SK-N-MC (cell line): ENCODE measurements at places on chromosomes 16 and 17.

- DNase-seq = no peak
Observed at GRCh38 chr16:54696522-54696921, 234.1 kb upstream of the IRX5 start.

DNA sequence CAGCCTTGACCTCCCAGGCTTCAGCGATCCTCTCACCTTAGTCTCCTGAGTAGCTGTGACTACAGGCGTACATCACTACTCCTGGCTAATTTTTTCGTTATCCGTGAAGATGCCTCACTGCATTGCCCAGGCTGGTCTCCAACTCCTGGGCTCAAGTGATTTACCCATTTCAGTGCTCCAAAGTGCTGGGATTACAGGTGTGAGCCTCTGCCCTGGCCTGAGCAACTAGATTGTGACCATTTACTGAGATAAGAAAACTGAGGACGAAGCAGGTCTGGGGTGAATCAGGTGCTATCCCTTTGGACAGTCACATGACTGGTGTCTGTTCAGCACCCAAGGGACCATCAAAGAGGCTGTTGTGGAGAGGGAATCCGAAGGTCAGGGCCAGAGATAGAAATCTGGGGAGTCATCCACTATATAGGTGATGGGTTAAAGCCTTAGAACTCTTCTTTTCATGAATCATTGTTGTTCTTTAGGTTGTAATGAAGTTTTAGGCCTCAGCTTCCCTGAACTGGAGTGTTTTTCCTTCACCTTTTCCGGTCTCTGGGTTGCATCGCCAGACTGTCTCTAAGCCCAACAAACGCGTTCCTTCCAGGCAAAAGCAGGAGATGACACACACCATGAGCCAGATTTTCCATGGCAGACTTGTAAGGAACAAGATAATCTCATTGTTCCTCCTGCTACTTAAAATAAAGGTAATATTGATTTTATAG lies 62.5 kb downstream of the FTO start:
- DNase-seq = no peak

GRCh38 chr17:17354560-17355349 lies 51.6 kb downstream of the NT5M start:
- DNase-seq = no peak

DNA sequence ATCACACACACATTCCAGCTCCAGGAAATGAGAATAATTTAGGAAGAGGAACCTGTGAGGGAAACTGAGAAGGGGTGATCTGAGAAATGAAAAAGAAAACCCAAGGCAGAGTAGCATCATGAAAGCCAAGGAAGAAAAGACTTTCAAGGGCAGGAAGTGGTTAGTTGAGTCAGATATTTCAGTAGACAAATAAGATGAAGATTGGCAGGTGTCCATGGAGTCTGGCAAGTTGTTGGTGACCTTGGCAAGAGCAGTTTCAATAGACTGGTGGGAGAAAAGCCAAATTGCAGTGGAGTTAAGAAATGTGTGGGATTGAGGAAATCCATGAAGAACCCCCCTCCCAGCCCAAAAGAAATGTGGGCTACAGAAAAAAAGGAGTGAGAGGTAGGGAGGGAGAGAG lies 10.7 kb downstream of the GNAO1 start:
- no peak for DNase-seq

DNA sequence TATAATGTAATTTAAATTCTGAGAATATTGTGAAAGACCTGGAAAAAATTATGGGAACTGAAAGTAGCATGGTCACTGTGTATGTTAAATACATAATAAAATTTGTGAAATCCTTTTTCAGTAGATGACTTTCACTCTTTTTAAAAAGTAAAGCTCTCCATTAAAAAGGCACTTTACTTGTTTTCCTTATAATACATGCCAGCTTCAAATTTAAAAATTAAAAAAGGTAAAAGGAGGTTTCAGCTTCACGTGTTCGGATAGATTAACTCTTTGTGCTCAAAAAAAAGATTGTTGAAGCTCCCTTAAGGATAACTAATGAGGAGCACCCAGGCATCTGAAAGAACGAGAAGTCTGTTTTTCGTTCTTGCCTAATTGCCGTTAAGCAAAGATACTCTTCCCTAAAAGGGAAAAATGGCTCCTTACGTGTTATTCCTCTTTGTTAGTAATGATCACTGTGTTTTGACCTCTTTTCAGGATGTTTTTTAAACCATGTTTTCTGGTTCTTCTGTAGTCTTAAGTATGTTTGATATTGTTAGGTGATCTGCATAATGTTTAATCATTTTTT lies 87.8 kb downstream of the TUBD1 start:
- DNase-seq = no peak

DNA sequence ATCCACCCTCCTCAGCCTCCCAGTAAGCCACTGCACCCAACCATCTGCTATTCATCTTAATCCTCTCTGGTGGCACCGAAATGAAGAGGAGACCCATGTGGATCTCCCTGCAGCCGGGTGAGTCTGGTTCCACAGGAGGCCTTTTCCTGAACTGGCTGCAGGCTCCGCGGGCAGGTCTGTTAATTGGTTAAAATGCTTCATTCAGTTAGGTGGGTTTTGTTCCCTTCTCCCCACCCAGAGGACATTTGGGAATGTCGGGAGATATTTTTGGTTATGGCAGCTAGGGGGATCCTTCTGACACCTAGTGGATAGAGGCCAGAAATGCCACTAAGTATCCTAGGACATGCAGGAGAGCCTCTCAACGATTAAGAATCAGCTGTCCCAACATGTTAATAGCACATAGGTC lies 16.7 kb downstream of the C16orf54 start:
- DNase-seq = peak; percentile 30

DNA sequence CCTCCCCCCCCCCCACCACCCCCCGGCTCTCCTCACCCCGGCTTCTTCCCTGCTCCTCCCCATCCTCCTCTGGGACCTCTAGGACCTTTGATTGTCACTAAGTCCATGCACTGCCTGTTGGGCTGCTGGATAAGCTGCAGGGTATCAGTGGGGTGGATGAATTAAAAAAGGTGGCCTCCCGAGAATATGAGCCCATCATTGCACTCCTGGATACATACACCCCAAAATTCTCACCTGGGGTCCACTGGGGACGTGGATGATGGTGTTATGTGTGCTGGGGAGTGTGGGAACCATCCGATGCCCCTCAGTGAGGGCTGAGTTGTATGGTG lies 88.8 kb downstream of the IRF8 start:
- no peak for DNase-seq

GRCh38 chr16:3281222-3281820 lies 2.0 kb upstream of the ZNF263 start:
- no peak for DNase-seq

DNA sequence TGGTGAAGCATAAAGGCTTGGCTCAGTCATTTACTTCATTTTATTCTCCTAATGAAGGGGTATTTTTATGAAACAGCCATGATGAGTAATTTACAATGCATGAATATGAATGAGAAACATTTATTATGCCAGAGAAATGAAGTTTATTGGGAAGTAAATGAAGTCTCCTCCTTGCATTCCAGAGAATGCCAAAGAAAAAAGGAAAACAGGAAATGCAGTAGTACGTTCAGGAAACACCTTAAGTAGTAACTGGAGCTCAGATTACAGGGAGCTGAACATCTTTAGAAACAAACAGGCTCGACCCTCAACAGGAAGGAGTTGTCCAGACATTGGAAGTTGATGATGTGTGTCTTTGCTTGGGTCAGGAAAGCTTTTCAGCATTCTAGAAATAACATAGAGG lies 4.6 kb downstream of the KRT34 start:
- DNase-seq = peak; percentile 63

DNA sequence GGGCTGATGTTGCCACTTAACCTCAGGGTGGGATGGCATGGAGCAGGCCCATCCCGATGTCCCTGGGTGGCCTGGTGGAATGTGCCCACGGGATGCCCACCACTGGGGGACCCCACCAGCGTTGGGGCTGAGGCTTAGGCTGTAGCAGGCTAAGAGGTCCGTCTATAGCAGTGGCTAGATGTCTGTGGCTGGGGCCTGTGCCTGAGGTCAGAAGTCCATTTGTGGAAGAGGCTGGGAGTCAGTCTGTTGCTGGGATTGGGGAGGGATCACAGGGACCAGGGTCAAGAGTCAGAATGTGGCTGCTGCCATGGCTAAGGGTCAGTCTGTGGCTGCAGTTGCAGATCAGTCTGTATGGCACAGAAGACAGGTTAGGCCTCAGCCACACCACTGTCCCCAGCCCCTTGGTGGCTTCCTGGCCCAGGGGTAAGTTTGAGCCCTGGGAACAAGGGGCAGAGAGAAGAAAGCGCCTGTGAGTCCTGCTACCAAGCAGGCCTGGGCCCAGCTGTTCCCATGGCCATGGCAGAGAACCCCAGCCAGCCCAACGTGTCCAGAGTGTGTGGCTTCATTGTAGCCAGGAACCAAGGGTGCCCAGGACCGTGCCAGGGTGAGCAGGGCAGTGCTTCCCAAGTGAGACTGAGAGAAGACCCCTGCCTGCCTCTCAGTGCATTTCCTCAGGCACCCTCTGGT lies 35.7 kb downstream of the RAI1 start:
- DNase-seq = no peak

GRCh38 chr16:78446486-78446885 lies 347.0 kb downstream of the WWOX start:
- DNase-seq = no peak

- DNase-seq = no peak
Observed at GRCh38 chr17:73272906-73273218, 11.2 kb upstream of the CPSF4L start.

DNA sequence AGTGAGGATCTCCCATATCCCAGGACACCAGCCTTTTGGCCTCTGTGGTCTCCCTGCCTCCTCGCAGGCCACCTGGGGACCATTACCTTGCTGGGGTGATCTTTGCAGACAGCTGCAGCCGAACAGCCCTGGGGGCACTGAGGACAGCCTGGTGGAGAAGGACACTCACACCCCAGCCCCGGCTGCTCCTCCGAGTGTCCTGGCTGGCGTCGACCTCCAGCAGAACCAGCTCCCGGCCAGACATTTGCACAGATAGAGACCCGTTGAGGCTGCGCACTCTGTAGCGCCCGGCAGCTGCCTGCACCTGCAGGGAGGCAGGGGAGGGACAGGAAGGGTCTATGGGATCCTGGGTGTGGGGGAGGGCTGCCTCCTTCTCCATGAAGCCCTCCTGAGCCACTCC lies 90.3 kb downstream of the RMI2 start:
- DNase-seq = no peak

DNA sequence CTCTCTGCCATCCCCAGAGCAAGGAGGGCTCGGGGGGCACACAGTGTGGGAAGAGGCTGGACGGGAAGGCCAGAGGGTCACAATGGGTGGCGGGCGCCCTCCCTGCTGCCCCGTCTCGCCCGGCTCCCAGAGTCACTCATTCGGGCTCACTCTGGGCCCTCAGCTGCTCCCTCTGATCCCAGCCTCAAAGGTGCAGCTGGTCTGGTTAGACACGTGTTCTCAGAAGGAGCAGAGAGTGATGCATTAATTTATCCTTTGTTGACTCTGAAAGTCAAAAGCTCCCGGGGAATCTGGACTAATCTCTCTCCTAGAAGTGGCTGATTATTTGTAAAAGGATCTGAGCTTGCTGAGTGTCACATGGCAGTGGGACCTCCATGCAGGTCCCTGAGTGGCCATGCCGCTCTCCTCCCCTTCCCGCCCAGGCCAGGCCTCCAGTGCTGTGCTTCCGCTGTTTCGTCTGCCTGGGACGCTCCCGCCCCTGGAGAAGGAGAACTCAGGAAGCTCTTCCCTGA lies 87.5 kb downstream of the SEC14L1 start:
- no peak for DNase-seq

DNA sequence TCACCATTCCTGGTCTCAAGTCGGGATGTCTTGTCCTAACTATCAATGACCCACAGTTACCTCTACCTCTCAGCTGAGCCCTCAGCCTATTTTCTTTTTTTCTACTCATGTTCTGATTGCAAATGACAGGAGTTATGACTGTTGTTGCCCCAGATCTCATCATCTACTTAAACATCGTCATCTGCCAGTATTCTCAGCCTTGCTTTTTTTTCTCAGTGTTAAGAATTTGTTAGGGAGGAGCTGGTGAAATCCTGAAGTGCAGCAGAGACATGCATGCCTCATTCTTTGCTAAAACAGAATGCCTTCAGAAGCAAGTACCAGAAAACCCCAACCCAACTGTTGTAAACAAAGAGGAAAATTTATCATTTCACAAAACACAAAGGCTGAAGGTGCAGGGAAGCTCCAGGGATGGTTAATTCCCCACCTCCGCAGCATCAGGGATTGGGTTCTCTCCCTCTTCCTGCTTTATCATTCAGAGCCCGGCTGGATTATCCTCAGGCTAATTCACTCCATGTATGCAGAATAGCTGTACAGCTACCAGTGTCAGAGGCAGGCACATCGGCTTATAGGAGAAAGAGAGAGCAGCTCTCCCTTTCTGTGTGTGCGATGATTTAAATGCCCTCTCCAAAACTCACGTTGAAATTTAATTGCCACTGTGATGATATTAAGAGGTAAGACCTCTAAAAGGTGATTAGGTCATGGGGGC lies 540.8 kb upstream of the HSBP1 start:
- no peak for DNase-seq

GRCh38 chr17:82474223-82475010 lies 15.9 kb downstream of the NARF start:
- DNase-seq = no peak

DNA sequence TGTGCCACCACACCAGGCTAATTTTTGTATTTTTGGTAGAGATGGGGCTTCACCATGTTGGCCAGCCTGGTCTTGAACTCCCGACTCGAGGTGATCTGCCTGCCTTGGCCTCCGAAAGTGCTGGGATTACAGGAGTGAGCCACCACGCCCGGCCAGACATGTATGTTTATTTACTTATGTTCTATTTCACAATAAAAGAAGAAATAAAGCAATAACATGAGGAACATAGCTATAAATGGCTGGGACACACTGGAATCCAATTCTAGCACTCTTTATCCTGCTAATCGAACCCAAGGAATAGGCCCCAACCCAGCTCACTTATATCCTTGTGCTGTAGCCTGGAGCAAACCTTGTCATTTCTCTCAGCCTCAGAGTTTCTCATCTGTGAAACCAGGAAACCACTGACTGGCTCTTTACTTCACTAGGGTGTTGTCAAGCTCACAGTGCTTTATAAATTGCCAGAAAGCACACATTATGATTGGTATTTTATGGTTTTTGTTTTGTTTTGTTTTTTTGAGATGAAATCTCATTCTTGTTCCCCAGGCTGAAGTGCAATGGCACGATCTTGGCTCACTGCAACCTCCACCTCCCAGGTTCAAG lies 4.3 kb upstream of the ODAD4 start:
- DNase-seq = no peak

GRCh38 chr16:81746566-81746965 lies 32.5 kb upstream of the PLCG2 start:
- no peak for DNase-seq

DNA sequence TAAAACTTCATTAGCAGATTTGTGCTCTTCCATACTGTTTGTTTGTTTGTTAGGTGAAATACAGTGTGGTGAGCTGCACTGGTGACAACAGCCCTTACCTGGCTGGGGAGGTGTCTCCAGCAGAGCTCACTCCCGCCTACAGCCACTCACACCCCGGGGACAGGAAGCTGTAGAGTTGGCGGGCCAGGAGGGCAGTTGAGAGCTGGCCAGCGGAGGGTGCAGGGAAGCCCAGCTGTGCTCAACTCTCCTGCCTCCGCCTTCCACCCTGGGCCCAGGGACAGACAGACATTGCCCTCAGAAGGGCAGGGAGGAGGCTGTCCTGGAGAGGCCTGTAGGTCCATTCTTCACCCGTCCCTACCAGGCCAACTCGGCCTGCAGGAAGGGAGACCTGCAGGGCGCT lies 48.6 kb upstream of the PVALEF start:
- no peak for DNase-seq

- DNase-seq = no peak
Observed at GRCh38 chr17:7440834-7441195, 1.5 kb downstream of the FGF11 start.

- DNase-seq = no peak
Observed at GRCh38 chr17:70365091-70365583, 195.8 kb downstream of the KCNJ2 start.

GRCh38 chr17:78294776-78295175 lies 63.3 kb downstream of the TMEM235 start:
- DNase-seq = no peak
